ENCODE measurements at places on chromosomes 3 and 15. TPM values are rescaled to one million over a fixed set of nuclear protein-coding genes. Genes with fewer than 3 reads are reported as not detected.

Gene KBTBD13
- not detected for total RNA-seq

Gene OR5K2
- total RNA-seq: not detected

DNA sequence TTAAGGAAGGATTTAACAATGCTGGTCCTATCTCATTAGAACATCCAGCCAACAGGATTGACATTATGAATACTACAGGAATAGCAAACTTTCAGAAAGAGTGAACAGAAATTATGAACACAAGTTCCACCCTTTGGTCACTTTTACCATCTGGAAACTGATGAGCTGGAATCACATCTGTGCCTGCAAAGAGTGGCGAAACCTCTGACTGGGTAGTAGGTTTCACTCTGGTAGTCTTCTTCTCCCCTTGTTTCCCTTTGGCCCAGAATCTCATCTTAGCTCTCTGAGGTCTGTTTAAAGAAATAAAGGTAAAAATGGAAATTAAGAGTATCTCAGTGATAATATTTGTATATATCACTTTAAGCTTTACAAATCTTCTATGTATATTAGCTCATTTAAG lies 73.1 kb downstream of the NR2E3 start:
- DNase-seq: no peak

GRCh38 chr3:187352581-187353575 lies 15.3 kb upstream of the RTP4 start:
- no peak for DNase-seq

Gene CPLX3
- total RNA-seq: 0.17 TPM

DNA sequence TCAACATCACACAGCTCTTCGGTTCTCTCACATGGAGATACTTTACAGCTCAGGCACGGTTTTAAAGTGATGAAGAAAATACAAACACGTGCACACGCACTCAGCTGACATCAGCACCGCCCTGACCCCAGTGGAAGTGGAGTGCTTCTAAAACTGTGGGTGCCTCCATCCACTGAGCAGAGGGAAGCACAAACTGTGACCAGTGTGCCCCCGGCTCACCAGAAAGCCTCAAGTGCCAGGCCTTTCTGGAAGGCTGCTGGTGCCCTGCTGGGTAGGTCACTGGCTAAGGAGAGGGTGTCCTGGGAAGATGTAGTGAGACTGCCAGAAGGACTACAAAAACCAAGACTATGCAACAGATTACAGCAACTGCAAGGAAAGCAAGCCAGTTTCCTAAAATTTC lies 78.5 kb downstream of the OCA2 start:
- no peak for DNase-seq

GRCh38 chr15:70140543-70141375 lies 43.0 kb upstream of the TLE3 start:
- peak; percentile 34 for DNase-seq

Gene SLC26A6
- 11.8 TPM for total RNA-seq

DNA sequence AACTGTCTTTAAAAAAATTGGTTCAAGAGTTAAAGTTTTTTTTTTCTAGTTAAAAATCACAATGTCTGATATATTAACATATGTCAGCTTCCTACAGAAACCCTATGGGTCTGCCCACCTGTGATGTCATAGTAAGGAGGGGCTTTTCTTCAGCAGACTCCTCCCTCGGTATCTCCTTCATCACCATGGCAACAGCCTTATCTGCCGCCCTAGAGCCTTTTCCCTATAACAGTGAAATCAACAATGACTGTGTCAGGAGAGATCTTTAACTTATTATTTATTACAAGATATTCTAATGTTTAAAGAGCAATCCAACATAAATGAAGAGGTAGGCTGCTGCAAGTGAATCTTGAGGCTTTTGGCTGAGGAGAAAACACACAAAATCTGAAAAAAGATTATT lies 138.7 kb downstream of the PEX5L start:
- peak; percentile 83 for DNase-seq

DNA sequence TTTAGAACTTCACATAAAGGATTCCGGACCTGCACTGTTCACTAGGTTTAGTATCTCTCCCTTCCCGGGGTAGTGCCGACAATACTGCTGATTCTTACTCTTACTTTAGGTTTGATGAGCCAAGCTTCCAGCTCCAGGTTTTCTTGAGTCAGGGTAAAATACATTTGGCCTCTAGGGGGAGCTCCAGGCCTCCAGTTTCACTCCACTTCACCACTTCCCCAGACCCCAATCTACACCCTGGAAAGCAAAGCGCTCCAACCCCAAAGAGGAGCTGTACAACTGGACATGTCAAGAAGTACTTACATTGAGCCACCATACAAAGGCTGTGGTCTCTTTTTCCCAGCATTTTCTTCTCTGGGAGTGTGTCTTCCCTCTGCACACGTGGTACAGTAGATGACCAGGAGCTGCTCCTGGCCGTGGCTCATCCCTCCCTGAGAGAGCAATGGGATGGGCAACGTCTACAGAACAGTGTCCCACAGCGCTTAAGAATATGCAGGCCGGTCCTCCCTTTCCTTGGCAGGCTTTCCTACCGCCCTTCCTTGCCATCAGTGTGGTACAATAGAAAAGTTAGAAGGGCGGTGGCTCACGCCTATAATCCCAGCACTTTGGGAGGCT lies 93.9 kb upstream of the CCDC80 start:
- DNase-seq: peak; percentile 80

Gene SRGAP3
- 0.69 TPM for total RNA-seq

- DNase-seq: peak; percentile 65
Measured at GRCh38 chr3:107062787-107063186, 314.5 kb upstream of the CCDC54 start.

- no peak for DNase-seq
Measured at GRCh38 chr15:63915873-63916771, 82.4 kb upstream of the HERC1 start.
